ENCODE measurements at places on chromosomes 3 and 15. TPM values are rescaled to one million over a fixed set of nuclear protein-coding genes. Genes with fewer than 3 reads are reported as not detected.

DNA sequence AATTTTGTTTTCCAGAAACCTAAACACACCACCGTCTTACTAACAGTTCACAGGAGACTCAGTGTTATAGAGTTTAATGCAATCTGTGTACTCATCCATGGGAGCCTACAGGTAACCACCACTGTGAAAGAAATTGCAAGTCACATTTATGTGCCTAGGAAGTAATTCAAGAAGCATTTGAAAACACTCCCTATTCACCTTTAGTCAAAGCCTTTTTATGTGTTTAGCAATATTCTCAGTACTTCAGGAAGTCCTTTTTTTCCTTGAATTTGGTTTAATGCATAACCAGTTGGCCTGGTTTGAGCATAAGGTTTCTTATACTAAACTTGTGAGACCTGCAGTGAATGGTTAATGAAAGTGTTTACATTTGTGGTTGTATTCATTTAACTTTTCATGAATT lies 346.1 kb downstream of the CHST2 start:
- no peaks in the 10 kb centered on the region for H3K4me1 ChIP-seq
- no peak for DNase-seq
- H3K36me3 ChIP-seq = no peaks in the 10 kb centered on the region
- H3K27me3 ChIP-seq = no peaks in the 10 kb centered on the region
- H3K27ac ChIP-seq = no peak overlapping the region

DNA sequence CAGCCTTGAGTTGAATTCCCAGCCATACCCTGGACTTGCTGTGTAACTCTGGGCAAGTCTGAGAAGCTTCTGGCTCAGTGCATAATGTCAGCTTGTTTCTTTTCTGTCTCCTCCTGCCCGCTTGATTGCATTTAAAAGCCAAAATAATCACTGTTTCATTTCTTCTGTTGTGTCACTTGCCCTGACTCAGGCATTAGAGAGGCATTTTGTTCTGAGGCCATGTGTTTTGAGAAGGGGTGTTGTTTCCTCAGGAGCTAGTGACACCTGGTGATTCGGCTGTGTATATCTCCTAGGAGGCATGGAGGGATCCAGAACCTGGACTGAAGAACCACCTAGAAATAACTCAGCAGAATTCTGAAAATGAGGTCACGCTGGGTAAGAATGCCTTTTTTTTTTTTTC lies 16.0 kb downstream of the WDR73 start:
- no peak overlapping the region for H3K27ac ChIP-seq
- H3K36me3 ChIP-seq = peaks cover 32% of the 10 kb centered on the region
- peaks cover 18% of the 10 kb centered on the region for H3K4me1 ChIP-seq
- peak; percentile 58 for DNase-seq
- H3K4me3 ChIP-seq = no peak overlapping the region

DNA sequence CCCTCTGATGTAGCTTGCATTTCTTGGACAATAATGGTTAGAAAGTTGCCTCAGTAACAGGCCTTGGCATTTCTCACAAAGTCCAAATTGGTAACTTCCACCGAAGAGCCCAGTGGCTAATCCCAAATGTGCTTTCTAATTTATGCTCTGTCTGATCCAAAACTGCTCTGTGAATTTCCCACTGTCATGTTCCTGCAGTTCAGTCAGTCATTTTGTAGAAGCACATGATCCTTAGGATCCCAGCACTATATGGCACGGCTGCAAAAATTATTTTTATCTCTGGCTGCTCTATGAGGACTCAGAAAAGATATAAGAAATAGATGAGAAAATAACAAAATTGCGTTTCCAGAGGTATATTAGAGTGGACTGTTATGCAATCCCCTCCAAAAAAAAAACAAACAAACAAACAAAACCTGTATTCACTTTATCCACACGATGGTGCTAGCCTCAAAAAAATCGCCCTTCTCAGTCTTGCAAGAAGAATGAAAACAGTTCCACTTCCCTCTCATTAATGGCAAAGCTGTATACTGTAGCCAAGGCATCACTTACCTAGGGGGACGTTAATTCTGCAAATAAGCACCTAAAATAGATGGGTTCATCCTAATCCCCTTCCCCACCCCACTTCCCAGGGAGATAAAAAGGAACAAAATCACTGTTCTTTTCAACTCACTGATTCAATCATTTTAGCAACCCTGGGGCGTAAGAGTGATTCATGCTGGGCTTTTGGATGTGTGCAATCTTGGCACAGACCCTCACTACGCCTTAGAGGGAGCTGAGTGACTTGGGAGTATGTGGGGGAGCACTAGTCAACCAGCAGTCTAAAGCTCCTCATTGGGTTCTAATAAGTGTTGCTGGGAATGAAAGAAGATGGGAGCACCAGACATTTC lies 61.3 kb downstream of the TMCO5A start:
- H3K4me1 ChIP-seq = no peaks in the 10 kb centered on the region
- H3K27ac ChIP-seq = no peak overlapping the region
- peak; percentile 18 for DNase-seq
- no peaks in the 10 kb centered on the region for H3K36me3 ChIP-seq

DNA sequence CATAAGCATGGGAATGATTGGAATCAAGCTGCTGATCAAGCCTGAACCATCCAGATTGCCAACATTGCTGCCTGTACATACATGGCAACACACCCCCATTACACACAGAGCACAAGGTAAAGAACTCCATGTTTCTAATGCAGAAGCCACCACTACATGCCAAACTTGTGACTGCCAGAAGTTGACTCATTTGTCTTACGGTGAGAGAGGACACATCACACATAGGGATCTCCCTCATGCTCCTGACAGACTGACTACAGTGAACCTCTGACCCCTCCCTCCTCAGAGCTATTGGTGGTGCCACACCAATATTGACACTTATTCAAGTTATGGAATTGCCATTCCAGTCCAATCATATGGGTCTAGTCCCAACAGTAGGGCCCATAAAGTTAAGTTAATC lies 42.3 kb downstream of the EFHB start:
- H3K4me1 ChIP-seq = 0 out of 2 replicates have a peak, but pooled peaks cover under 1% of the 10 kb centered on the region
- H3K27me3 ChIP-seq = no peaks in the 10 kb centered on the region
- H3K36me3 ChIP-seq = no peaks in the 10 kb centered on the region
- no peak for DNase-seq
- no peak overlapping the region for H3K27ac ChIP-seq
- no peak overlapping the region for H3K4me3 ChIP-seq

TUSC7 gene
- total RNA-seq = not detected

GRCh38 chr3:43031889-43032545 lies 52.9 kb downstream of the GASK1A start:
- H3K27me3 ChIP-seq = peaks cover 6% of the 10 kb centered on the region
- DNase-seq = no peak
- H3K36me3 ChIP-seq = no peaks in the 10 kb centered on the region

DNA sequence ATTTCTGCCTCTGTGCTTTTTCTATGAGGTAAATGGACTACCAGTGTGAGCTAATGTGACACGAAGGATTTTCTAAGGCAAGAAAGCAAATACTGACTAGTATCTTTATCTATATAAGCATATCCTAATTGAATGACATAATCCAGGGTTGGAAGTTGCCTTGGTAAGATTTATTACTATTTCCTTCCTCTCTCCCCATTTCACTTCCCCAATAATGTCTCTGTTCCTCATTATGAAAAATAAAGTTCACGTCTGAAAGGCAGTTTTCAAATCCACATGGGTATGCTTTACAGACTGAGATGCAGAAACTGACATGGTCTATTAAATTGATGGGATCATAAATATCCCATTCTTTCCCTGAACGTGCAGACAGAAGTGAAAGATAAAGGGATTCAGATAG lies 86.0 kb downstream of the DTWD1 start:
- H3K4me3 ChIP-seq = no peak overlapping the region
- H3K27ac ChIP-seq = no peak overlapping the region
- no peaks in the 10 kb centered on the region for H3K4me1 ChIP-seq
- no peaks in the 10 kb centered on the region for H3K36me3 ChIP-seq

DNA sequence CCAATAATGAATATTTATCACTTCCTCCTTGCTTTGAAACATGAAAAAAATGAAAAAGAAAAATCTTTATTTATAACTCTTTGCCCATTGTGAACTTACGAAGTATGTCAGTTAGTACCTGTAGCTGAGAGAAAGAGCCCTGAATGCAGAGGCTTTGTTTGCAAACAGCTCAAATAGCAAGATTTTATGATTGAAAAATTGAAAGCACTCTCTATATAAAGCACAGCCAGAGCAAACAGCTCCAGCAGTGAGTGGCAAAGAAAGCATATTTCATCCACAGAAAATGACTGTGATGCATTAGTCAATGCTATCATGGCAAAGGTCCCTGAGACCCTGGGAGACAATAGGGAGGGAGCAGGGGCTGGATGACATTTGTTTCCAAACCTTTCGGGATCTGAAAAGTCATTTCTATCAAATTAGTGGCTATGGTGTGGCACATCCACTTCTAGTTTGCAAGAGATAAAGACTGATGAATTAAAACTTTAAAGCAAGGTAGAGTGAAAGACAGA lies 576.1 kb downstream of the OTOL1 start:
- H3K4me3 ChIP-seq = no peak overlapping the region
- no peak overlapping the region for H3K27ac ChIP-seq
- no peaks in the 10 kb centered on the region for H3K27me3 ChIP-seq
- H3K4me1 ChIP-seq = no peaks in the 10 kb centered on the region
- no peaks in the 10 kb centered on the region for H3K36me3 ChIP-seq

DNA sequence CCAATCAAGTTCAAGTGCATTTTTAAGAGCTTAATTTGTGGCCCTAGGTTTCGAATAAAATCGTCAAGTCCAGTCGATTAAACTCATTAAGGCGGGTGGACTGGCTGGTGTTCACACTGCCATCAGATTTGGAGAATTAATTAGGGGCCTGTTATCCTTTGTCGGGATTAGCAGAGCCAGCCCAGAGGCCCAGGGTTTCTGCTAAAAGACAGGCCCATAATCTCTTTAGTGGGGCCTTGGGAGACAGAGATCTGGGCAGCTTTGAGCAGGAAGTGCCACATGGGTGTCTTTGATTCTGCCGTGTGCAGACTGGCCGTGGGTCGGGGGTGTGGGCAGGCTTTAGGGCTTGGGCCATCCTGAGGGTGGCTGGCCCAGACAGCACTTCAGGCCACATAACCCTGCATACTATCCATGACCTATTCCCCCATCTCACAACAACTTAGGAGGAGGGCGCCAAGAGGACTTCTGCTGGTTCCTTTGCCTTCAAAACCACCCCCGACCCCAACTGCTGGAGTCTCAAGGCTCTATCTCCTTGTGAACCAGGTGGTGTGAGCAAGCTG lies 94.7 kb downstream of the PLXNA1 start:
- no peak overlapping the region for H3K27ac ChIP-seq
- peaks cover 7% of the 10 kb centered on the region for H3K27me3 ChIP-seq
- no peak for DNase-seq
- H3K36me3 ChIP-seq = no peaks in the 10 kb centered on the region
- no peak overlapping the region for H3K4me3 ChIP-seq
- H3K4me1 ChIP-seq = no peaks in the 10 kb centered on the region

DNA sequence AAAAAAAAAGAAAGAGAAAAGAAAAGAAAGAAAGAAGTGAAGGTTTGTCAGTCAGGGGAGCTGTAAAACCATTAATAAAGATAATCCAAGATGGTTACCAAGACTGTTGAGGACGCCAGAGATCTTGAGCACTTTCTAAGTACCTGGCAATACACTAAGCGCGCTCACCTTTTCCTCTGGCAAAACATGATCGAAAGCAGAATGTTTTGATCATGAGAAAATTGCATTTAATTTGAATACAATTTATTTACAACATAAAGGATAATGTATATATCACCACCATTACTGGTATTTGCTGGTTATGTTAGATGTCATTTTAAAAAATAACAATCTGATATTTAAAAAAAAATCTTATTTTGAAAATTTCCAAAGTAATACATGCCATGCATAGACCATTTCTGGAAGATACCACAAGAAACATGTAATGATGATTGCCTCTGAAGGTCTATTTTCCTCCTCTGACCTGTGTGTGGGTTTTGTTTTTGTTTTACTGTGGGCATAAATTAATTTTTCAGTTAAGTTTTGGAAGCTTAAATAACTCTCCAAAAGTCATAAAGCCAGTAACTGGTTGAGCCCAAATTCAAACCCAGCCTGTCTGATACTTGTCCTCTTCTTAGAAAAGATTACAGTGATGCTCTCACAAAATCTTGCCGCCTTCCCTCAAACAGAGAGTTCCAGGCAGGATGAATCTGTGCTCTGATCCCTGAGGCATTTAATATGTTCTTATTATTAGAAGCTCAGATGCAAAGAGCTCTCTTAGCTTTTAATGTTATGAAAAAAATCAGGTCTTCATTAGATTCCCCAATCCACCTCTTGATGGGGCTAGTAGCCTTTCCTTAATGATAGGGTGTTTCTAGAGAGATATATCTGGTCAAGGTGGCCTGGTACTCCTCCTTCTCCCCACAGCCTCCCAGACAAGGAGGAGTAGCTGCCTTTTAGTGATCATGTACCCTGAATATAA lies 2.0 kb downstream of the B2M start:
- DNase-seq = peak; percentile 27
- H3K27ac ChIP-seq = no peak overlapping the region
- peaks cover 23% of the 10 kb centered on the region for H3K4me1 ChIP-seq
- peak overlapping the region; percentile 96 for H3K4me3 ChIP-seq

GRCh38 chr15:32956006-32956405 lies 238.2 kb downstream of the GREM1 start:
- H3K27ac ChIP-seq = no peak overlapping the region
- DNase-seq = peak; percentile 25
- no peaks in the 10 kb centered on the region for H3K36me3 ChIP-seq
- H3K4me3 ChIP-seq = no peak overlapping the region

- H3K27me3 ChIP-seq = peaks cover 56% of the 10 kb centered on the region
- no peak for DNase-seq
- no peak overlapping the region for H3K27ac ChIP-seq
- H3K36me3 ChIP-seq = no peaks in the 10 kb centered on the region
- H3K4me3 ChIP-seq = no peak overlapping the region
- peaks cover under 1% of the 10 kb centered on the region for H3K4me1 ChIP-seq
These were observed 106.4 kb downstream of the FBLN2 start for GRCh38 chr3:13655061-13655913.

GRCh38 chr3:60269377-60269776 lies 981.9 kb downstream of the FHIT start:
- no peak overlapping the region for H3K4me3 ChIP-seq
- no peaks in the 10 kb centered on the region for H3K27me3 ChIP-seq
- no peaks in the 10 kb centered on the region for H3K4me1 ChIP-seq
- DNase-seq = no peak

DNA sequence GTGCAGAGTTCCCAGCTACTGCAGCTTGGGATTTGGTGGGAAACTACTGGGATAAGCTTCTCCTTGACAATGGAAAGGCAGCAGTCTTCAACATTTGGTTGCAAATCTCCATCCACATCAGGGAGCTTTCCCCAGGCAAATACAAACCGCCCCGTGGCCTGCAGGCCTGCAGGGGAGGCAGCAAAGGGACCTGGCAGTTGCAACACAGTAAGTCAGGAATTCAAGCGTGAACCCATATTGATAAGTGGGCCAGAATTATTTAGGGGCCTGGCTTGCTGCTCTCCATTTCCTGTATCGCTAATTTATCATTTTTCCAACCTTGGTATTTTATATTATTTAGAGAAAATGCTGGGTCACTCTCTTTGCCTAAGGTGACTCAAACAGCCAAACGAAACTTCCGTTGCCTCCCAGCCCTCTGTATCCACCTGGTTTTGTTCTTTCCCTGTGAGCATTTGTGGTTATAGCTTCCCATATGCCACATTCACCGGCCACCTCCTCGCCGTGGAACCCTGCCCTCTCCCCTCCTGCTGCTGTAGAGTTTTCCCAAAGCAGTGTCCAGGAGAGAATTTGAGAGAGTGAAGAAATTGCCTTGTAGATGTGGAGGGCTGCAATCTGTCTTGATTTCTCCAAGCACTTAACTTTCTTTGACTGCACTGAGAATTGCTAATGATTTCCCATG lies 34.8 kb downstream of the B3GALNT1 start:
- H3K36me3 ChIP-seq = no peaks in the 10 kb centered on the region
- H3K27me3 ChIP-seq = no peaks in the 10 kb centered on the region
- H3K4me1 ChIP-seq = no peaks in the 10 kb centered on the region
- H3K27ac ChIP-seq = no peak overlapping the region
- no peak overlapping the region for H3K4me3 ChIP-seq
- DNase-seq = no peak

- no peak overlapping the region for H3K27ac ChIP-seq
- no peaks in the 10 kb centered on the region for H3K4me1 ChIP-seq
- no peak for DNase-seq
- H3K4me3 ChIP-seq = no peak overlapping the region
These were observed 1045.4 kb upstream of the CADM2 start for GRCh38 chr3:83913381-83913780.
